Activated naive CD4-positive, alpha-beta T cell treated with anti-CD3 and anti-CD28 coated beads, Interleukin-2, amount 50 U/mL, for 72 hours (primary cell): ENCODE measurements at places on chromosomes 7 and 10. TPM values are rescaled to one million over a fixed set of nuclear protein-coding genes. Genes with fewer than 3 reads are reported as not detected.

DNA sequence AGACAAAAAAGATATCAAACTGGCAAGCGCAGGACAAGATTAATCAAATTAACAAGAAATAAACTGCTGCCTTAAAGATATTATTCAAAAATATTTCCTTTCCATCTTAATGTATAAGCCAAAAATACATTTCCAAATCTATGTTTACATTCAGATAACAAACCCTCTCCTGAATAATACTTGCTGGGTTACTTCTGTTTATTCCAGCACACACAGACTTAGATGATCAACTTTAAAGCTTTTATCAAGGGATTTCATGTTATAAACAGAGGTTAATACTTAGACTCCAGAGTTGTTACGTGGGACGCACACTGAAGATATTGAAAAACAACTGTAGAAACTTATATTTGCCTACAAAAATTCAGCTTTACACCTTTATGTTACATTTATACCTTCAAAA lies 33.6 kb downstream of the LMOD2 start:
- no peak for DNase-seq

GRCh38 chr7:40604601-40605438 lies 470.0 kb downstream of the SUGCT start:
- DNase-seq = no peak

- DNase-seq = no peak
Observed at GRCh38 chr7:128961030-128961659, 23.4 kb downstream of the IRF5 start.

- no peak for DNase-seq
Observed at GRCh38 chr10:97778452-97779302, 6.9 kb upstream of the SFRP5 start.

- no peak for DNase-seq
Observed at GRCh38 chr10:103467406-103467805, 8.7 kb upstream of the CALHM1 start.

GRCh38 chr10:966466-967235 lies 21.6 kb upstream of the GTPBP4 start:
- no peak for DNase-seq

- no peak for DNase-seq
Observed at GRCh38 chr10:132542086-132542775, 4.6 kb downstream of the INPP5A start.

TBX20 gene
- total RNA-seq = not detected

DNA sequence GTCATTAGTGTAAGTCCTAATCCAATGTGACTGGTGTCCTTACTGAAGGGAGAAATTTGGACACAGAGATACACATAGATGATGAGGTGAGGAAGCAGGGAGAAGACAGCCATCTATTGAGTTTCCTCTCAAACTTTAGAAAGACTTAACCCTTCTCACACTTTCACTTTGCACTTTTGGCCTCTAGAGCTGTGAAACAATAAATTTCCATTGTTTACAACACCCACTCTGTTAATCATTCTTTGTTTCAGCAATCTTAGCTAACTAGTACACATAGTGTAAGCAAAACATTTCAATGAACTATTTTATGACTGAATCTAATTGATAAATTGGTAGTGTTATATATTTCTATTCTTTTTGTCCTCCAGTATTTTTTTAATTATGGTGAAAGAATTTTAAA lies 1092.8 kb upstream of the POT1 start:
- no peak for DNase-seq

DNA sequence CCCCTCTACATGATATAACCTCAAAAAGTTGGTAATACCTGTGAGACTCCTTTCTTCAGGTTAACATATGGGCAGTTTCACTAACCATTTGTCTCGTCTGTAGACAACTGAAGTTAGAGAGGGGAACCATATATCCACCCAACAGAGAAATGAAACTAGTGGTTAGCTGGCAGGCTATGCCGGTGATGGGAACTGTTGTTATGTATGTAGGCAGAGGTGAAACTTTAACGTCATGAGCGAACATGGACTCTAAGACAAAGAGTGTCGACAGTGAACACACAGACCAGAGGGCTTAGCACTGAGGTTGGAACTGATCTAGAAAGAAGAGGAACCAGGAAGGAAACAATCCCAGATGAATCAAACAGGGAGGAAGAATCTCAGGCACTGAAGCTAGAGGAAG lies 112.4 kb downstream of the ELMO1 start:
- peak; percentile 43 for DNase-seq

DDIT4 gene
- total RNA-seq = 1,025 TPM

OR2A42 gene
- total RNA-seq = not detected

- DNase-seq = no peak
Observed at GRCh38 chr7:1649751-1650326, 20.2 kb upstream of the ELFN1 start.

ICA1 gene
- 3.6 TPM for total RNA-seq

DNA sequence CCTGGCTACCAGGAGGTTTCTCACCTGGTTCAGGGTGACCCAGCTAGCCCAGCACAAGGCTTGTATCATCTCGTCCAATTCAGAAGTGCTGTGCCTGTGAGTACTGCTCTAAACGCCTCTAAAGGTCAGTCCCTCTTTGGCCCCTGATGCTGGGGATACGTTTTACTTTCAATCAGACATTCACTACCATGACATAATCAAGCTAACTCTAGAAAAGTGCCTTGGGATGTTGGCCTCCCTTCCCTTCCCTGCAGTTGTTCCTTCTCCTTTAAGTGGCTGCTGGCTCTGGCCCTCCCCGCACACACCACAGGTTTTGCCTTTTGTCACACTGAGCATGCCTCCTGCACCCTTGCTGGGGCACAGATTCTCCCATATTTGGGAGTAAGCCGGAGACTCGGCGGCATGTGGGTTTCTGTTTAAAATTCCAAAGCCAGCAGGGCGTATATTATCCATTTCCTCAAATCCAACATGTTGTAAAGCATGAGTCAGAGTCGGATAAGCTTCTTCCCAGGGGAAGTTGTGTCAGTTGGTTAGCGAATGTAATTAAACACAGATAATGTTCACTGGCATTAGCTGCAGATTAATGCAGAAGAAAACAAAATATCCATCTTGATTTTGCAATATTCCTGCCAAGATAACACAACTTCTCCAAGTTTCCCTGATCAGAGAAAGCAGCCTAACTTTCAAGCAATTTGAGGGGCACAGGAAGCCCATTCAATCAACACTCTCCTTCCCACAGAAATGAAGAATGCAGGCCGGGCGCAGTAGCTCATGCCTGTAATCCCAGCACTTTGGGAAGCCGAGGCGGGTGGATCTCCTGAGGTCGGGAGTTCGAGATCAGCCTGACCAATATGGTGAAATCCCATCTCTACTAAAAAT lies 31.8 kb upstream of the VCL start:
- no peak for DNase-seq

DGKB gene
- not detected for total RNA-seq

- DNase-seq = no peak
Observed at GRCh38 chr7:41219276-41219675, 483.6 kb downstream of the INHBA start.

DNA sequence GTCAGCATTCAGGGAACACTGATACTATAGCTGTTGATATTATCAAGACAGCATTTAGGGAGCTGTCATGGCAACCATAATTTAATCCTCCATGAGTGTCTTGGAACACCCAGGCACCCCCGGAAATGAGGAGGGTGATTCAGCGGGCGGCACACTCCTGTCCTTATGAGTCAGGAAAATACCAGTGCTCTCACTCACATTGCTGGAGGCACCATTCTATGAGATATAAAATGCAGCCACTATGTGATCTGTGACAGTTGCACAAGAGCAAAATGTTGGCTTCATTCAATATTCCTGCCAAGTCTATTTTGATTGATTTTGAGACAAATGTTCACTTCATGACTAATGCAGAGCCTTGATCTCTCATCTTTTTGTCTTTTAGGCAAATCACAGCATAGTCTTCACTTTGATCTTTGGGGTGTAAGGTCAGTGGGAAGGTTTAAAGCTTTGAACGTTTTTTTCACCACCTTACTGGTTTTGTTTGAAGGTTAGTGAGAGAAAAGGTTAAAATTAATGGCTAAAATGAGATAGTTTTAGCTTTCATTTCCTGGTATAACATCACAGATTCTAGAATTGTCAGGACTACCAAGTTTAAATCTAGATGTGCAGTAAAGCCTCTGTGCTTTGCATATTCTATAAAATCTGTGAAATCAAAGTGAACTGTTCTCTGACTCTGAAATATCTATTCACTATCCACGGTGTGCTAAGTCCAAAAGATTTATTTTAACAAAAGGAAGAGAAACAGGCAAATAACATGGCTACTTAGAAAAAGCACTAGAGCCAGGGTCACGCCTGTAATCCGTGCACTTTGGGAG lies 12.4 kb upstream of the ARHGAP12 start:
- DNase-seq = no peak

DNA sequence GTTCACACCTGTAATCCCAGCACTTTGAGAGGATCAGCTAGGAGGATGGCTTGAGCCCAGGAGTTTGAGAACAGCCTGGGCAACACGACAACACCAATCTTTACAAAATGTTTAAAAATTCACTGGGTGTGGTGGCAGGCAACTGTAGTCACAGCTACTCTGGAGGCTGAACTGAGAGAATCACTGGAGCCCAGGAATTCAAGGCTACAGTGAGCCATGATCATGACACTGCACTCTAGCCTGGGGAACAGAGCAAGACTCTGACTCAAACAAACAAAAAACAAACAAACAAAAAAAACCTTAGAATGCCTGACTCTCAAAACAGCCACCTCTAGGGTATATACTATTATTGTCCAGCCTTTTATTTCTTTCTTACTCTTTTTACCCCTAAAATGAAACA lies 56.5 kb upstream of the PAPSS2 start:
- DNase-seq = no peak

BCL7B gene
- 60.1 TPM for total RNA-seq

GRCh38 chr7:23205909-23206767 lies 24.3 kb downstream of the NUP42 start:
- DNase-seq = no peak

DNA sequence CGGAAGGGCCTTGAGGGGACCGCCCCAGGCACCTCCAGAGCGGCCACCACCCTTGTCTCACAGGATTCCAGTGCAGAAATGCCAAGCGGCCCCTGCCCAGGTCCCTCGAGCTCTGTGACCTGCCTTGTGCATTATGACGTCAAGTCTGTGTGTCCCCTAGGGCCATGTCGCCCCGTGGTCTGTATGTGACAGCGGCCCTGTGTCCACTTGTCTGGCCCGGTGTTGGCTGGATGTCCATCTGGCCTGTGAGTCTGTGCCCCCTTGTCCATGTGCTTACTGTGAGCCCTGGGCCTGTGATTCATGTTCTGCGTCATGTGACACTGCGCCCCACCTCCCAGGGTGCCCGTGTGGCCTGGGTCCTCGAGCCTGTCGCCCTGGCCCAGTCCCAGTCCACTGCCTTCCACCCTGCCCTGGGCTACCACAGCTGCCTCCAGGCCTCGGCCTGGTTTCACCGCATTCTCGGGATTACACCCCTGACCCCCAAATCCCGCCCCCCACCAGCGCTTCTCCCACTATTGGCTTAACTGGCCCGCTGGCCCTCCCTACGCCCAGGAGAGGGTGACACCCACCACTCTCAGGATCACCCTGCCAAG lies 66.6 kb upstream of the ZNF722 start:
- DNase-seq = no peak

- no peak for DNase-seq
Observed at GRCh38 chr10:22659866-22660265, 54.5 kb downstream of the PIP4K2A start.

GRCh38 chr10:19921300-19922140 lies 105.3 kb downstream of the PLXDC2 start:
- DNase-seq = no peak
